ENCODE measurements at places on chromosomes 6 and 20.

- no peak for DNase-seq
Observed at GRCh38 chr6:164924674-164925073, 384.7 kb downstream of the C6orf118 start.

DNA sequence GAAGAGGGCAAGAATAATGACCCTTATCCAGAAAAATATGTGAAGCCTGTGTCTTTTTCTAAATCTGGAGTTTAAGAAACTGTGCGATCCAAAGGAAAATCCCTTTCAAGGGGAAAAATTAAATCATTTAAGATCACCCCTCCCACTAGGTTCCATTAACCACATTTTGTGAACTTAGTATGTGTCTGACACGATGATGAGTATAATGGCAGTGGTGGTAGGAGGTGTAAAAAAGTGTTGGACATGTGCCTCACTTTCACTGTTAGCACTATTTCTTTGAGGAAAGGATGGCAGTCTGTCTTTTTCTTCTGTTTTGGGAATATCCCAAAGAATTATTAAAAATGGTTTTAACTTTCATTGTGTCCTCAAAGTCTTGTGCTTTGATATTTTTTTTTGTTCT, 392.3 kb upstream of the CITED2 start:
- DNase-seq: no peak

- DNase-seq: no peak
Observed at GRCh38 chr6:47734831-47735481, 36.6 kb downstream of the ADGRF4 start.

GRCh38 chr6:39822846-39823815, 31.0 kb downstream of the DAAM2 start:
- peak; percentile 60 for DNase-seq

DNA sequence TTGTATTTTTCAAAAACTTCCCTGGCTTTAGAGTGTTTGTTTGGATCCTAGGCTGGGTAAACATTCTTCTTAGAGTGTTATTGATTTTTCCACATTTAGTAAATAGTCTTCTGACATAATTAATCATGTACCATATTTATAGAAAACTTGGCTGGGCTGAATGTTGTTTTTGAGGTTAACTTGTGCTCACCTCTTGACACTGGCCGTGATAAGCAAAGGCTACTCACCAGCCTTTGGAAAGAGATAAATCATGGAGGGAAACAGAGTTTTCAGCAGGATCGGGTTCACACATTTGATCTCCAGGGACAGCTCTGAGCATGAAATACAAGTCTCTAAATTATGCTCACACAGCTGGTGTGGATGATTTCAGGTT, 6.2 kb upstream of the CD93 start:
- no peak for DNase-seq

DNA sequence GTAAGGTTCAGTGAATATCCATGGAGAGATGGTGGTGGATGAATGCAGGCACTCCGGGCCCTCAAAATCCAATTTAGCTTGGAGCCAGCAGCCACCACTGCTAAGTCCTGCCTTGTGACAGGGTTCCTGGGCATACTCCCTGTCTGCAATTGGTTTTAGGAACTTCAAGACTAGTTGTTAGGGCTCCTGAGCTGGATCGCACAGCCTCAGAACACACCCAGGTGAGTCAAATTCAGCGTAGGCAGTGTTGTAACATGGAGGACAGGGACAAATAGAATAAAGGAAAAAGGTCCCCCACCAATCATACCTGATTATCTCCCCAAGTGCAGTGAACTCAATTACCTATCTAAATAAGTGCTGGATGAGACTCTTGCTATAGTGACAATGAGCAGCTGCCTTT, 74.6 kb downstream of the PERP start:
- DNase-seq: no peak

- DNase-seq: no peak
Observed at GRCh38 chr6:51467231-51467952, 620.0 kb downstream of the PKHD1 start.

DNA sequence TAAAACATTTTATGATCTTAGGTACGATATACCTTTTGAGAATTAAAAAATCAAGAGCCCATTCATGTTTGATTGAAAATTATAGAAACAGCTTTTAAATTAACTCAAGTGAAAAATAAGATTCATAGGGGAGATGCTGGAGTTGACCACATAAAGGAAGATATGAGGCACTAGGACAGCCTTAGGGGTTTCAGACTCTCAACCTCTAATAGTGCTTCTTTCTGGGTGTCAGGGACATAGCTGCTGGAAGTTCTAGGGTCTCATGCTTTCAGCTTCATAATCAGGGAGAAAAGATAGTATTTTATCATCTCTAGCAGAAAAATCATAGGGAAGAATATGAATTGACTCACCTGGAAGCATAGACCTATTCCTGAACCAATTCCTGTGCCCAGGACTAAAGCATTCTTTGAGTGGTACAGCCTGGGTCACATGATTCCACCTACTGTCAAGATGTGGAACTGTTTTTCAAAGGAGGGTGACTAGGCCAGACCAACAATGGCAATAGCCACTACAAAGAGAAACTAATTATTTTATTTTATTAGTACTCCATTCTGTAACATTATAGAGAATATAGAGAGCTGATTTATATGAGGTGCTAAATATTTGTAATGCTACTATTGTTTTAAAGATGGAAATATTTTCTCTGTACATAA, 27.8 kb upstream of the CENPW start:
- DNase-seq: no peak
